ENCODE measurements at places on chromosomes 6 and 20.

DNA sequence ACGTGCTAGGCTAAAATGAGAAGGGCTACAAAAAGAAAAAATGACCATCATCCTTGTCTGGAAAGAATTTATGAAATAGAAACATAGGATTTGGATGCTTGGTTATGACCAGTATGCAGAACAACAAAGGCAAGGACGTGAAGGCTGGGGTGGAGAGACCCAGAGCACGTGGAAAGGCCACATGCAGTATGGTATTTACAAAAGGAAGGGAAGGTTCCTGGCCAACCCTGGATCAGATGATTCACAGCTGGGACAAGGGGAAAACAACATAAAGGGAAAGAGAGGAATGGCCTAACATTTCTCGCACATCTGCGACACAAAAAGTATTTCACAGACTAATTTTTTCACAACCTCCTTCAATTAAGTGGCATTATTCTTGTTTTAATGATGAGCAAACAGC lies 8.2 kb downstream of the STX7 start:
- DNase-seq: no peak

DNA sequence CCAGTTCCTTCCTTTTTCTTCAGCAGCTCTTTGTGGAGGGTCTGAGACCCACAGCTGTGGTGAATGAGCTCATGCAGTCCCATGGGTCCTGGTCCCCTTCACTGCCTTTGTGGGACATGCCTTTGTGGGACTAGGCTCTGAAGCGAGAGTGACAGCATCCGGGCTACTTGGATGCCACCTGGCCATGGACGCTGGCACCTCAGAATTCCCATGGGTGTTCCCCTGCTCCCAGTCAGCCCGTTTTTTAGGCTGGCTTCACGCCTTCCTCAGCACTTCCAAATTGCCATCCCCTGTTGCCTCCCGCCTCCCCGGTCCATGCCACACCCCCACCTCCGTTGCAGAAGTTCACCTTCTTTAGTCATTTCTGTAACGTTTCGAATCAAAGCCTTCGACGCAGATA lies 45.1 kb downstream of the RAMACL start:
- DNase-seq: no peak

- no peak for DNase-seq
These were observed 86.8 kb downstream of the ZFP64 start for GRCh38 chr20:52104546-52105441.

DNA sequence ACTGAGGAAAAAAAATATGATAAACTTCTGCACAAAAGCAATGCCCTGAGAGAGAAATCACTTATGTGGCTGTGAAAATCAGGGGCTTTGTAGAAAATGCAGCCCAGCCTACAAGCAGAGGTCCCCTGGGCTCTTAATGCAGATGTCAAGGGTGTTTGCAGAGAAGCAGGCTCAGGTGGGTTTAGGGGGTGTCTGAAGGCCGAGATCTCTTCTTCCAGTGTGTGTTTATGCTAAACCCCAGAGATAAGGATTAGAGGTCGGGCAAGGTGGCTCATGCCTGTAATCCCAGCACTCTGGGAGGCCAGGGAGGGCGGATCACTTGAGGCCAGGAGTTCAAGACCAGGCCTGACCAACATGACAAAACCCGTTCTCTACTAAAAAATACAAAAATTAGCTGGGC lies 78.5 kb downstream of the TMEM242 start:
- no peak for DNase-seq

DNA sequence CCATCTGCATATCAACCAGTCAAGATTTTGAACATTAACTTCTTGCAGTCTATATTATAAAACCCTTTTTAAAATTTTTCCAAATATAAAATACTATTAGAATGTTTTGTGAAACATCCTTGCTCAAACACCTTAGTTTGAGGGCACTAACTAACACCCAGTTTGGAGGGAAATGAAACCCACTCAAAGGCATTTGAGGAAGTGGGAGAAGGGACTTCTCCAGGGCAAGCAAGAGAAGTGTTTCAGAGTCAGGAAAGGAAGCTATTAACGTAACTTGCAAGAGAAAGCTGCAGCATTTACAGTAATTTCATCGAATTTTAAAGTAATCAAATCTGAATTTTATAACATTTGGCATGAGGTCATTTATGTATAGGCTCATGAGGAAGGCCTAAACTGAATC lies 21.3 kb downstream of the MTFR2 start:
- no peak for DNase-seq

DNA sequence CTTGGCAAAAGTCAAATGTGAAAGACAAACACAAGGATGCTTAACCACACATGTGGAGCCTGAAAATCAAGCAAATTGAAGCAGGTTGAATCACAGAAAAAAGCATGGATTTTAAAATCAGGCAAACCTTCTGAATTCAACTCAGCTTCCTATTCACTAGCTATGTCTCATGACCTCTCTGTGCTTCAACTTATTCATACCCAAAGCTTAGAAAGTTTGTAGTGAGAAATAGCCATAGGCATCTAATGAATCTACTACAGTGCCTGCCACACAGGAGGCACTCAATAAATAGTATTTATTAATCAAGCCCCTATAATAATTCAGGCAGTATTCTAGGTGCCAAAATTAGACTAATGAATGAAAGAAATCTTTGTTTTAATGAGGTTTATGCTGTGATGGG lies 112.2 kb upstream of the TNFAIP3 start:
- no peak for DNase-seq

GRCh38 chr6:35068644-35069043 lies 72.5 kb downstream of the TCP11 start:
- DNase-seq: no peak

- DNase-seq: no peak
These were observed 24.2 kb upstream of the KIF25 start for GRCh38 chr6:167973148-167973885.

DNA sequence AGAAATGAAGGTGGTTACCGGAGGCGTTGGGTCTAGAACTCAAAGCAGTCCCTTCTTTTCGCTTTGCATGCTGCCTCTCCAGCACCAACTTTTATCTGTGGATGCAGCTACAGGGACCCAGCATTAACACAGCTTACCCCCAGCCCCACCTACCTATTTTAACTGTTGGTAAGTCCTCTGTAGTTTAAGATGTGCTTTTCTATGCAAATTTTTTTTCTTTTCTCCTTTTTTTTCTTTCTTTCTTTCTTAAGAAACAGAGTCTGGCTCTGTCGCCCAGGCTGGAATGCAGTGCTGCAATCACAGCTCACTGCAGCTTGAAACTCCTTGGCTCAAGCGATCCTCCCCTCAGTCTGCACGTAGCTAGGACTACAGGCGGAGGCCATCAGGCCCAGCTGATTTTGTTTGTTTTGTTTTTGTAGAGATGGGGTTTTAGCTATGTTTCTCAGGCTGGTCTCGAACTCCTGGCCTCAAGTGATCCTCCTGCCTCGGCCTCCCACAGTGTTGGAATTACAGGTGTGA lies 6.5 kb upstream of the USP45 start:
- DNase-seq: no peak

GRCh38 chr6:156909212-156910010 lies 132.2 kb downstream of the ARID1B start:
- DNase-seq: no peak

- no peak for DNase-seq
These were observed 16.3 kb downstream of the HBS1L start for GRCh38 chr6:135038335-135038734.

DNA sequence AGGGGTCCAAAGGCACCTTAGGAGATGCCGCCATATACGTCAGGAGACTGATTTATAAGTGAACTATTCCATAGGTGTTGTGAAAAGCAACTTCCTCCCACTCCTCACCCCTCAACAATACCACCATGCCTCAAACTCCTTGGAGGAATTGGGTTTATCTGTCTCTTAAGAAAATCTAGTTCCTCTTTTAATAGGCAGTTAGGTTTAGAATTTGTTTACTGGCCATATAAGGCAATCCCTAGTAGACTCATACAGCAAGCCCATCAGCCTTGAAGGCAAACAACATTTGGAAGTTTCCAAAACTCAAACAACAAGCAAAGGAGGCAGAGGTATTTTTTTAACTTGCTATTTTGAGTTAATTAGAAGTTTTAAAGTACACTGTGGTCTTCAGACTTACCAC lies 66.1 kb downstream of the PRND start:
- DNase-seq: no peak

- DNase-seq: no peak
These were observed 212.7 kb downstream of the CDKAL1 start for GRCh38 chr6:20746805-20747558.

- no peak for DNase-seq
These were observed 98.9 kb downstream of the EYA2 start for GRCh38 chr20:46993465-46994095.

GRCh38 chr6:89887452-89888137 lies 6.7 kb upstream of the GJA10 start:
- no peak for DNase-seq

GRCh38 chr20:35020108-35020928 lies 64.7 kb downstream of the MYH7B start:
- no peak for DNase-seq

GRCh38 chr6:155958550-155958949 lies 502.9 kb upstream of the NOX3 start:
- no peak for DNase-seq

- DNase-seq: no peak
These were observed 254.3 kb downstream of the LMBRD1 start for GRCh38 chr6:69542494-69542893.

- no peak for DNase-seq
These were observed 241.3 kb downstream of the KCNQ5 start for GRCh38 chr6:72863131-72863530.

DNA sequence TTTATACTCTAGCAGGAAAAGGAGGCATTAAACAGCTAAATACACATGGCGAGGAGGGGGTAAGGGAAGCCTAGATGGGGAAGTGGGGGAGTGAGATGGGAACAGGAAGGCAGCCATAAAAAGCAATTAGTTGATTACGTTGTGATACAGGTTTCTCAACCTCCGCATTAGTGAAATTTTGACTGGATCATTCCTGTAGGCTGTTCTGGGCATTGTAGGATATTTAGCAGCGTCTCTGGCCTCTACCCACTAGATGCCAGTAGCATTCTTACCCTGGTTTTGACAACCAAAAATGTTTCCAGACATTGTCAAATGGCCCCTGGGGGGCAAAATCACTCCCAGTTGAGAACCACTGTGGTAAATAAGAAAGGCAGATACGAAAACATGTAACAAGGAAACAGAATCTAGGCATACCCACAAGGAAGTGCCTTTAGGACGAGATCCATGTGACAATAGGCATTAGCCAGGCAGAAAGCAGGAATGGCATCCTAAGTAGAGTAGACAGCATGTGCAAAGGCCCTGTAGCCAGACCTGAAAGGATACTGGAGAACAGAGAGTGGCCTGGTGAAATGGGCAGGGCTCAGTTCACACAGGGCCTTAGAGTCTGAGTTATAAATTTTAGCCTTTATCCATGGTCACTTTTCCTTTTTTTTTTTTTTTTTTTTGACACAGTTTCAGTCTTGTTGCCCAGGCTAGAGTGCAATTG lies 25.8 kb upstream of the PTPN1 start:
- DNase-seq: no peak

DNA sequence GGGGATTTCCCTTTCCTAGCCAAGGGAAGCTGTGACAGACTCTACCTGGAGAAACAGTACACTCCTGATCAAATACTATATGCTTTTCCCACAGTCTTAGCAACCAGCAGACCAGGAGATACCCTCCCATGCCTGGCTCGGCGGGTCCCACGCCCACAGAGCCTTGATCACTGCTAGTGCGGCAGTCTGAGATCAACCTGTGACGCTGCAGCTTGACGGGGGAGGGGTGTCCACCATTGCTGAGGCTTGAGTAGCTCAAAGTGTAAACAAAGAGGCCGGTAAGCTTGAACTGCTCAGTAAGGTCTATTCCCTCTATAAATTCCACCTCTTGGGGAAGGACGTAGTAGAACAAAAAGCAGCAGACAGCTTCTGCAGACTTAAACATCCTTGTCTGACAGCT lies 63.2 kb downstream of the WASF1 start:
- no peak for DNase-seq

- peak; percentile 14 for DNase-seq
These were observed 815 bp downstream of the UTRN start for GRCh38 chr6:144285798-144286502.

DNA sequence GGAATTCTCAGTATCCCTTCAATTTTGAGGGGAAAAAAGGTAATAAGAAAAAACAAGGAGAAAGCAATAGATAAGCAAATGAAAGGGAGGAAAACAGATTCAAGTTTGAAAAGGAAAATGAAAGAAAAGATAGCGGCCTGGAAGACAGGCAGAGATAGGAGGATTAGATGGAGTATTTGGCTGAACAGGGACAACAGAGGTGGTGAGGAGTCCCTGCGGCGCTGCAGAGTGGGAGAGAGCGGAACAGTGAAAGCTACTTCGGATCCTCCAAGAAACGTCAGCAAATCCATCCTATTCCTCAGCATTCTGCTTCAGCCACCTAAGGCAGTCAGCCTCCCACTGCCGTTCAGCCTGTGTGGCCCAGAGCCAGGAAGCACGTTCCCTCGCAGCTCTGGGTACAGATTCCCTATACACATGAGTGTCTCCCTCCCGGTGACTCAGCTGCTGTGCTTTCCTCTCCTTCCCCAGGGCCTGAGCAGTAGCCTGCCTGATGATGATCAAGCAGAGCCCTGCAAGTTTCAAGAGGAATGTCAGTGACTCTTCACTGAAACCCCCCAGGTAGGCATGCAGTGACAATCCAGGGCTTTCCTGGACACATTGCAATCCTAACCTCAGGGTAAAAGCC lies 43.4 kb upstream of the CDYL start:
- DNase-seq: no peak

- DNase-seq: no peak
These were observed 172.9 kb downstream of the LAMA2 start for GRCh38 chr6:129055796-129056195.

DNA sequence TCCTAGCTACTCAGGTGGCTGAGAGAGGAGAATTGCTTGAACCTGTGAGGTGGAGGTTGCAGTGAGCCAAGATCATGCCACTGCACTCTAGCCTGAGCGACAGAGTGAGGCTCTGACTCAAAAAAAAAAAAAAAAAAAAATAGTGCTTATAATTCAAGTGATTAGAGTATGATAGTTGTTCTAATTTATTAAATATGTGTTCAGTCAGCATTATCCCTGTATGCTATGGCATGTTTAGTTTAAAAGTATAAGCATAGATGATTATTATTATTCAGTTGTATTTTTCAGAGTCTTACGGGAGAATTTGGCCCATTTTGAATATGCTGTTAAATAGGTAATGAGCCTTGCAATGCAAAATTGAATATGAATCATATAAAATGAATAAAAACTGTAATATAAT lies 64.8 kb downstream of the UBR2 start:
- no peak for DNase-seq

GRCh38 chr6:6942831-6943230 lies 164.9 kb upstream of the RREB1 start:
- DNase-seq: no peak

DNA sequence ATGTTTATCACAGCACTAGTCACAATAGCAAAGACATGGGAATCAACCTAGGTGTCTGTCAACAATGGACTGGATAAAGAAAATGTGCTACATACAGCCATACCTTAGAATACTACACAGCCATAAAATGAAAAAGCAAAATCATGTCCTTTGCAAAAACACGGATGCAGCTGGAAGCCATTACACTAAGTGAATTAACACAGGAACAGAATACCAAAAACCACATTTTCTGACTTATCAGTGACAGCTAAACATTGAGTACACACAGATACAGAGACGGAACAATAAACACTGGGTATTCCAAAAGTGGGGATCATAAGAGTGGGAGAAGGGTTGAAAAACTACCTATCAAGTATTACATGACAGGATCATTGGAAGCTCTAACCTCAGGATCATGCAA lies 43.3 kb upstream of the DST start:
- DNase-seq: no peak

GRCh38 chr20:48574383-48574782 lies 253.4 kb downstream of the PREX1 start:
- DNase-seq: no peak

GRCh38 chr20:5481872-5482271 lies 165.1 kb upstream of the PROKR2 start:
- DNase-seq: no peak

All from activated effector memory CD4-positive, alpha-beta T cell treated with Interleukin-2 at 50 U/mL for 16 hours (primary cell).